ENCODE measurements at places on chromosomes 3 and 15.

DNA sequence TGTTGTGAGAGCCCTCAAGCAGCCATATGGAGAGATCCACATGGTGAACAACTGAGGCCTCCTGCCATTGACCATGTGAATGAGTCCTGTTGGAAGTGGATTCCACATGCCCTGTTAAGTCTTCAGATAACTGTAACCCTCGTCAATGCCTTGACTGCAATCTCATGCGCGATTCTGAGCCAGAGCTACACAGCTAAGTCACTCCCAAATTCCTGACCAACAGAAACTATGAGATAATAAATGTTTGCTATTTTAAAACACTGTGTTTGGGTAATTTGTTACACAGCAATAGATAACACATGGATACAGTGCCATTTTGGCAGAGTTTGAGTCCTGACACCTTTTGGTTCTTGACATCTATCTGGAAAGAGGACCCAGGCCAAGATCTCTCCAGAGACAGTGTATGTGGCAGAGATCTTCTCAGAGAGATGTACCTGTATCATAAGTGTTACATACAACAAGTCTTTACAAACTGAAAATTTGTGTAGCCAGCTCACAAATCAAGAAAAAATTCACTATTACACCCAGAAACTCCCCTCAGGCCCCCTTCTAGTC lies 34.5 kb upstream of the BNC1 start:
- DNase-seq, result no peak

GRCh38 chr15:39598958-39599845 lies 18.3 kb downstream of the THBS1 start:
- DNase-seq, result no peak

GRCh38 chr3:33124638-33125037 lies 10.8 kb downstream of the CRTAP start:
- no peak for DNase-seq

- DNase-seq, result no peak
These were observed 23.2 kb downstream of the ATXN7 start for GRCh38 chr3:63886858-63887257.

GRCh38 chr3:107942244-107942643 lies 148.6 kb downstream of the CD47 start:
- no peak for DNase-seq

- DNase-seq, result no peak
These were observed 92.0 kb downstream of the FOXB1 start for GRCh38 chr15:60096157-60096556.

GRCh38 chr3:159865041-159865579 lies 123.5 kb upstream of the IL12A start:
- DNase-seq, result no peak

DNA sequence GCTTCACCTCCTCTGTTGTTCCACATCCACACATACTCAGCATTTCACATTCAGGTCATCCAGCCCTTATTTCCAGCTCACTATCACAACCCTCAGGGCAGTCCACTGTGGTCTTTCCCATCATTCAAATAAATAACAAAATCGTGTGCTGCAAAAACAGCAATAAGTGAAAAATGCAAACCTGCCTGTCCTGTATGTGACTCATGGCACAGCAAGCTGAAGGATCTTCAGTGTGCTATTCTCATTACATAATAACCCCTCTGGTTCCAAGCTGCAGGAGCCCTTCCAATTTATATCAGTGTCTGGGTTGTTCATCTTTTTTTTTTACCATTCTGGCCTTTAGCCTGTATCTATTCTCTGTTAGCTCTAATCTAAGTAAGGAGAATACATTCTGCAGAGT lies 185.3 kb upstream of the UBE2E2 start:
- DNase-seq, result peak; percentile 3

DNA sequence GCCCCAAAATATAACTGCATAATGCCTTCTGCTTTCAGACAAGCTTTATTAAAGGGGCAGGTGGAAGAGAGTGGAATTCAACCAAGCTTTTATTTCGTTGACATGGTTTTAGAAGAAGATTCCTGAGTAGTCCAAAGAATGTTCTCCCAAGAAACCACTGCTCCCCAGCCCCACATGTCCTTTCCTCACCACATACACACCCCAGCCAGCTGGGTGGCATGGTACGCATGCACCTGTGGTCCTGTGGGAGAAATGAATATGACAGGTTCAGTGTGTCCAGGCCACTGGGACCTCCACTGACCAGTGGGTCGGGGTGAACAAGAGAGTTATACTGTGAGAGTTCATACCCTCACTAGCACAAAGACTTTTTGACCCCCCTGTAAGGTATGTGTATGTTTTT lies 30.2 kb downstream of the ARID3B start:
- DNase-seq, result no peak

- no peak for DNase-seq
These were observed 204.2 kb downstream of the NFKBIZ start for GRCh38 chr3:102053375-102053989.

DNA sequence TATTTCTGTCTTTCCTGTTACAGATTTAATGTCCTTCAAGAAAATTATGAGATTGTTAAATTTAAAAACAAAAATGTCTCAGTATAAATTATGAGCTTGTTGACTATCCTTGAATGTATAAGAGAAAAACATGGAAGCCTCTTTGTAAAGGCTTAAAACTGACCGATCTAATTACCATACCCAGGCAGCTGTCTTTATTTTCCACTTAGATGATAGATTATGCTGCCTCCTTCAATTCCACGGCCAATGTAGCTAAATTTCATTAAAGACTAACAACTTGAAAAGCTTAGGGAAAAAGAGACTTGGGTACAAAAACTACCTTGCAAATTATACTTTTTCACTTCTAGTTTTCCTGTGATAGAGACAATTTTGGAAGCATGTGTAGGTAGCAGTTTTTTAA lies 88.3 kb downstream of the ATP10A start:
- DNase-seq, result no peak

Measured in OCI-M1 (cell line).